ENCODE measurements at places on chromosomes 6 and 20. TPM values are rescaled to one million over a fixed set of nuclear protein-coding genes. Genes with fewer than 3 reads are reported as not detected.

The HLA-DRB5 gene
- not detected for total RNA-seq

The SIGLEC1 gene
- not detected for total RNA-seq

The CRISP3 gene
- total RNA-seq, result not detected

The MED23 gene
- total RNA-seq, result 44.6 TPM

The FAM110A gene
- 2.7 TPM for total RNA-seq

Data from dermis blood vessel endothelial cell (primary cell).